ENCODE measurements at places on chromosomes 7 and 10.

DNA sequence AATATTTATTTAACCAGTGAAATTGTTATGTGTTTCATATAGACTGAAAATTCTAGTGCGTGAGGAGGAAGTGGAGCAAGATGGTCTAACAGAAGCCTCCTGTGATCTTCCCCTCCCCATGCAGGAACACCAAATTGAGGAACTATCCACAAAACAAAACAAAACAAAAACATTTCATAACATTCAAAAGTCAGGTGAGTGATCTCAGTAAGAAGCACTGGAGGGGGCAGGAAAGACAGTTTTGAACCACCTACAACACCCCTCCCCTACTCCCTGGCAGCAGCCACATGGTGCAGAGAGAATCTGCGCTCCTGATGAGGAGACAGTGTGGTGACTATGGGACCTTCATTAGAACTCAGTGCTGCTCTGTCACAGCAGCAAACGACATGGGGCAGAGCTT lies 221.9 kb upstream of the SEMA3C start:
- DNase-seq: no peak

- no peak for DNase-seq
Measured at GRCh38 chr10:68367121-68367520, 34.4 kb upstream of the PBLD start.

GRCh38 chr7:116525298-116525912 lies 569 bp downstream of the CAV1 start:
- peak; percentile 42 for DNase-seq

DNA sequence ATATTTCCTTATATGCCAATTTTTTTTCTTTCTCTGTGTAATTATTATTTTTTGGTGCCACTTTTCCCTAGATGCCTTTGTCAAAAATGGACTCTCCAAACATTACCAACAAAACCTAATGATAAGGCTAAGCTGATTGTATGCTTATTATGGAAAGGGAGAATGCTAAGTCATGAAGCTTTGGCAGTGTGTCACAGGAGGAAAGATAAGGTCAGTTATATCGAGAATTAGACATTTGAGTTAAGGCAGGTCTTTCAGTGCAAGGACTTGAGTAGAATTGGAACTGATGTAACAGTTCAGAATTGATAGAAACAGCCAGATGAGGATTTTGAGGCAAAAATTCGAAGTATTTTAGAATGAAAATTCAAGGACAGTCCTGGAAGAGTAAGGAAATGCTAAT lies 16.8 kb upstream of the MALRD1 start:
- no peak for DNase-seq

- no peak for DNase-seq
Measured at GRCh38 chr7:107173691-107174406, 5.0 kb downstream of the HBP1 start.

- DNase-seq: no peak
Measured at GRCh38 chr10:5589011-5589660, 64.4 kb downstream of the CALML3 start.

DNA sequence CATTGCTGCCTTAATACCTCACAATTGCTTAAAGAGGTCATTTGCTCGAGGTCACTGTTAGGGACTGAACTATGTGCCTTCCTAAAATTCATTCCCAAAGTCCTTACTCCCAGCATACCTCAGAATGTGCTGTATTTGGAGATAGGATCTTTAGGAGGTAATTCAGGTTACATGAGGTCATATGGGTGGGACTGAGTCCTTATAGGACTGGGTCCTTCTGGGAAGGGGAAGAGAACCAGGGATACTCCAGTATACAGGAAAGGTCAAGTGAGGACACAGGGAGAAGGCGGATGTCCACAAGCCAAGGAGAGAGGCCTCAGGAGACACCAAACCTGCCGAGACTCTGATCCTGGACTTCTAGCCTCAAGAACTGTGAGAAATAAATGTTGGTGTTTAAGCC lies 253.3 kb downstream of the PRPF18 start:
- DNase-seq: peak; percentile 17

GRCh38 chr7:112157072-112157471 lies 49.1 kb downstream of the DOCK4 start:
- DNase-seq: peak; percentile 88

DNA sequence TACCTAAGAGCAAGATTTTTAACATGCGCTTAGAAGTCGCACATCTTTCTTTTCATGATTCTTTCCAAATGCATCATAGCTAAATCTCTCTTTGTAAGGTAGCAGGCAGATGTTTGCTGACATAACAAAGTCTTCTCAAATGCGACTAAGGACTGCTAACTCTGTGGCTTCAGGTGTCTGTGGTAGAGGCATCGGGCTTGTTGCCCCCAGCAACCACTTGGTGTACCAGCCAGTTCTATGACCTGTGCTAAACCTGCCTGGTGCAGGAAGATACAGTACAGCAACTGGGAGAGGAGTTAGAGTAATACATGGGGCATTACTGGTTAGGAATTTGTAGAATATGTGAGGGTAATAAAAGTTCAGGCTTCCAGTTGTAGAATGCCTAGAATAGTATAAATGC lies 654.1 kb downstream of the NRG3 start:
- DNase-seq: no peak

GRCh38 chr7:129189661-129190310 lies 1.4 kb downstream of the SMO start:
- no peak for DNase-seq

GRCh38 chr7:121576148-121576917 lies 180.2 kb upstream of the FAM3C start:
- DNase-seq: no peak

GRCh38 chr10:29131952-29132547 lies 156.8 kb upstream of the LYZL1 start:
- no peak for DNase-seq

GRCh38 chr7:117888627-117889026 lies 15.4 kb upstream of the CTTNBP2 start:
- DNase-seq: no peak

DNA sequence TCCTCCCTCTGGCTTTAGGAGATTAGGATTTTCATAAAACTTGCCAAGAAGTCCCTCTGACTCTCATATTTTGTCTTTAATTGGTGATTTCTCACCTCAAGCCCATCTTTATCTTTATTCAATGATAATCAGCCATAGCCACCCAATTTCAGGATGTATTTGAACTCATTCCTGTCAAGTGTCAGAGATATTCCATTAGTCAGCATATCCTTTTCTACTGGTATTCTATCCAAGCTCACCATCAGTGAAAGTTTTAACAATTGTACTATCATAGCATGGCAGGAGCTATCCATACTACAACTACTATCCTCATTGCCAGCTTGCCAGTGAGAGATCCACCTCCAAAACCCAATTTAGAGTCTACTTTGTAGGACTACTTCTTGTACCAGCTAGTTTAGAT lies 114.6 kb downstream of the GNAI1 start:
- DNase-seq: no peak

- DNase-seq: no peak
Measured at GRCh38 chr7:47000561-47000960, 581.4 kb downstream of the TNS3 start.

DNA sequence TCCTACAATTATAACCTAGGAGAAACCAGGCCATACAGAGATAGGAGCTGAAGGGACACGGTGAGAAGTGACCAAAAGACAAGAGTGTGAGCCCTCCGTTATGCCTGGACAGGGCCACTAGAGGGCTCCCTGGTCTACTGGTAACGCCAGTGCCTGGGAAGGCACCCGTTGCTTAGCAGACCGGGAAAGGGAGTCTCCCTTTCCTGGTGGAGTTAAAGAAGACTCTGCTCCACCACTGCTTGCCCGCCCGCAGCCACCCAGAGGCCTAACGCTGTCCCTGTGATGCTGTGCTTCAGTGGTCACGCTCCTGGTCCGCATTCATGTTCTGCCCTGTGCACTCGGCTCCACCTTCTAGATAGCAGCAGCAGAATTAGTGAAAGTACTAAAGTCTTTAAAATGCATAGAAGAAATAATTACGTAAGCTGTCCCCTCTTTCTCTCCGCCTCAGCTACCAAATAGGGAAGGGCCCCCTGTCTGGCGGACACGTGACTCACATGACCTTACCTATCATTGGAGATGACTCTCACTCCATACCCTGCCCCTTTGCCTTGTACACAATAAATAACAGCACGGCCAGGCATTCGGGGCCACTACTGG lies 34.8 kb downstream of the GRID2IP start:
- peak; percentile 91 for DNase-seq

- DNase-seq: no peak
Measured at GRCh38 chr7:79352323-79352722, 101.1 kb downstream of the MAGI2 start.

GRCh38 chr10:72638586-72639440 lies 12.9 kb upstream of the MICU1 start:
- DNase-seq: no peak

GRCh38 chr10:76010703-76011102 lies 579.3 kb downstream of the LRMDA start:
- no peak for DNase-seq

DNA sequence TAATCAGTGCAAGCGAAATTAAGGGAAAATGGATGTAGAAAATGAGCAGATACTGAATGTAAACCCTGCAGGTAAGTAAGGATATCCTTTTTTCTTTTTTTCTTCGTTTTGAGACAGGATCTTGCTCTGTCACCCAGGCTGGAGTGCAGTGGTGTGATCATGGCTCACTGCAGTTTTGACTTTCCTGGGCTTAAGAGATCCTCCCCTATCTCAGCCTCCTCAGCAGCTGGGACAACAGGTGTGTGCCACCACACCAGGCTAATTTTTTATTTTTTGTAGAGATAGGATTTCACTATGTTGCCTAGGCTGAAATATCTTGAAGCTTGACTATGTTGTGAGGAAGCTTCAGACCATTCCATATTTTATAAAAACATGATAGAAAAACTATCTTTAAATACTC lies 4.3 kb downstream of the PDCD4 start:
- no peak for DNase-seq

DNA sequence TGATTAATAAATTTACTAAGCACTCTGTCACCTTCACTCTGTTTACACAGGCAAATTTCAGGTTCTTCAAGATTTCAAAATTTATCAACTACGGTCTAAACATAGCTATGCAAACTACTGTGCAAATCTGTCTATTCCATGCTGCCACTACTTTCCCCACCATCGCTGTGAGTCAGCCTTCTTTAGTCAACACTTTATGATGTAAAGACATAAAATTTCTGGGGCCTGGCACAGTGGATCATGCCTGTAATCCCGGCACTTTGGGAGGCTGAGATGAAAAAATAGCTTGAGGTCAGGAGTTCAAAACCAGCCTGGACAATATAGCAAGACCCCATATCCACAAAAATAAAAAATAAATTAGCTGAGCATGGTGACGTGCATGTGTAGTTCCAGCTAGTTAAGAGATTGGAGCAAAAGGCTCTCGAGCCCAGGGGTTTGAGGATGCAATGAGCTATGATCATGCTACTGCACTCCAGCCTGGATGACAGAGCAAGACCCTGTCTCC lies 42.6 kb downstream of the CNOT4 start:
- DNase-seq: peak; percentile 27

DNA sequence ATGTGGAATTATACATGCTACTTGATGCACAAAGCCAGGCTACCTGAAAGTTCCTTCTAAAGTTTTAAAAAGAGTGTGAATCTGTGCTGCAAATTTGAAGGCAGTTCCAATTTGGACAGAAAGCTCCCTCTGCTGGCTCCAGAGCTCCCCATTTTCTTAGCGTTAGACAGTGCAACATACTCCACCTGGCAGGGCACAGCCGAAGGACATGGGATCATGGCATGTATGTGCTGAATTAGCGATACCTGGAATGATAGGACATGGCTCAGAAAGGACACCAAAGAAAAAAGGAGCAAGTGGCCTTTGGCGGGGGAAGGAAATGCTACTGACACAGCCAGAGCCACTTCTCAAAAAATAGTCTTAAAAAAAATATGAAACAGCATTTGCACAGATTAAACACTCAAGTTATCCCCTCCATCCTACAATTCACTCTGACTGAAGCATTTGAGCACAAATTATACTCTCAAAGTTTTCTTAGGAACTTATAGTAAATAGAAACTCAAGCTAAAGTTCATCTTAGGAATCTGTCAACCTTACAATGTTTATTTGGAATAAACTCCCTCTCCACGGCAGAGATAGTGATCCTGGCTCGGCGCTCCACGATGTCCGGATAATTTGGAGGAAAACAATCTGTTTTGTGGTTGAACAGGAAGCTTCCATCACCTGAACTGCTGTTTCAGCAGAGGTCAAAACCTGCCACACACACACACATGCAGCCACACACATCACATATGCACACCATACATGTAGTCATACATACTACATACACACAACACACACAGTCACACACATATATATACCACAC lies 80.0 kb downstream of the C7orf25 start:
- DNase-seq: peak; percentile 53
